ENCODE measurements at places on chromosomes 6 and 20.
A peak's percentile ranks its signal among the peaks of the same experiment; 100 is the strongest.

DNA sequence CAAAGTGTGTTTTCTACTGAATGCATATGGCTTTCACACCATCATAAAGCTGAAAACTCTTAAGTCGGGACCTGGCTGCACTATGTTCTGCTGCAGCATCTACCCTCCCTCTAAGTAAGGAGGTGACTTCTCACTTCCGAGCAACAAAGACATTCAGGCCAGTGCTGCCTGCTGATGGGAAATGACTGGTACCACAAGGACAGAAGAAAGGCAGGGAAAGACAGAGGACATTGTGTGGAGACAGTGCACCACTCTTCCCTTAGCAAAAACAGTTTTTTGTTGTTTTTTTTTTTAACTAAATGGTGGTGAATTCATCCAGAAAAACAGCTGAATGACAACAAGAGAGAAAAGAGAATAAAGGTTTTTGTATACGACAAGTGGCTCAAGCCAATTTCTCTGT, 81.5 kb downstream of the MAP7 start:
- DNase-seq = no peak

DNA sequence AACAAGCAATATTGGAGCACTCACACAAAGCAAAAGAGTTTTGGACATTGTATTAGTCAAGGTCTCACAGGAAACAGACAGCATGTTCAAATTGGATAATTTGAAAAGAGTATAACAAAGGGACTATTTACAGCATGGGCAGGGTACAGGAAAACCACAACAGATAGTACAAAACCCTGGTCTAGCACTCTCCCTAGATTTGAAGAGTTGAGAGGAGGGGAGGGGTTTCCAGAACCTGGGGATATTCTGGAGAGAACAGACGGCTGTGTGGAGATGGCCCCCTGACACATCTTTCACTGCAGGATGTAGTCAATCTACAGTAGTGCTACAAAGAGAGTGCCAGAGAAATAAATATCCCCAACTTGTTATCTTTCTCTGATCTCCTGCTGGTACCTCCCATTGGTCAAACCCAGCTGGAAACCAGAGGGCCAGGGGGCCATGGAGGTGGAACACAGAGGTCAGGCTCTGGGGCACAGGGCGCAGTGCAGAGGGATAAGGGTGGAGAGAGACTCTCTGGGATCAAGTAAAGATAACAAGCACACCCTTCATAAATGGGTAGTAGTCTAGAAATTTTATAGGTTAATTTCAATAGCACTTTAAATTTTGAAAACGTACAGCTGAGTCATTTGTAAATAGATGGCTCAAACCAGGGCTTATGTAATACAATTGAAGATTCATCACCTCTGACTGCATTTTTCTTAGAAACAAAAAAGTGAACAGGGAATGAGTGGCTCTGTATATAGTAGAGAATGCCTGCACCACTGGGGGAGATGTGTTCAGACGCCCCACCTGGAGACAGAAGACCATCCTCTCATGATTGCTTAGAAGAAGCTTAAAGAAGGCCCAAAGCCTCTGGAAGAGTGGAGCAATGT, 25.7 kb downstream of the RCAN2 start:
- peak; percentile 24 for DNase-seq

DNA sequence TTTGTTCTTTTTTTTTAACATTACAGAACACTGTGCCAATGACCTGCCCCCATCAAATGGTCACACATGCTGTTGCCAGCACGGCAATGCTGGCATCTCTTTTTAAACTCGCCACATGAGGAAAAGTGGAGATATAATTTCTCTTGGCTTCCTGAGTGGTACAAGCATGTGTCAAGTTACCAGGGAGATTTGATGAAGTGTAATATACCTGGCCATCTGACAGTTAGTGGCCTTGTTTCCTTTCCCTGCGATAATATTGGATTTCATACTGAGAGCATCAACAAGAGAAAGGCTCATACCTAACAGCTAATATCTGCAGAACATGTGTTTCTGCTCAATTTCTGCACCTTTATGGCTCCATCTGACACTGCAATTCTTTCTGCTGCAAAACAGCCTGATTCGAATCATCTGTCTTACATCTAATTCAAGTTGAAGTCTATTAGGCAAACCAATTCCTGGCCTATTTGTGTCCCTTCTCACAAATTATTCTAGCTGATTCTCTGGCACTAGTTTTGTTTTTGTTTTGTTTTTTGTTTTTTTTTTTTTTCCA, 519.5 kb downstream of the PREX1 start:
- DNase-seq = no peak

- DNase-seq = peak; percentile 44
Measured at GRCh38 chr20:38271608-38272120, 11.1 kb upstream of the KIAA1755 start.

GRCh38 chr6:75101896-75102295, 104.0 kb downstream of the COL12A1 start:
- DNase-seq = peak; percentile 55

DNA sequence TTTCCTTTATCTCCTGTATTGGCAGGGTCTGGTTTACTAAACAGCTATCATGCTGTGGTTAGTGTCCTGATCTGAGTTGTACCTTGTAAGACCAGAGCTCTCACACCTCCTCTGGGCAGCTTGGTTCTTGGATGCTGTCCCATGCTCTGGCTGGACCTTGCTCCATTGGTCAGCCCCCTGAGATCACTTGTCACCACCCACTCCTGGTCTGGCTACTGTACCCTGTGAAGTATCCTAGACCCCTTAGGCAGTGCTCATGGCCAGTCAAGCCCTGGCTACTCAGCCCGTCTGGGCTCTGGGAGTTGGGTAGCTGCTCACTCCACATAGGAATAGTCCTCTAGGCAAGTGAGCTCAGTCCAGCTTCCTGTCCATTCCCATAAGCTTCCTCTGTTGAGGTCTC, 31.1 kb downstream of the ADGRF4 start:
- DNase-seq = no peak

- peak; percentile 42 for DNase-seq
Measured at GRCh38 chr6:24788031-24788665, 10.6 kb downstream of the ARMH2 start.

DNA sequence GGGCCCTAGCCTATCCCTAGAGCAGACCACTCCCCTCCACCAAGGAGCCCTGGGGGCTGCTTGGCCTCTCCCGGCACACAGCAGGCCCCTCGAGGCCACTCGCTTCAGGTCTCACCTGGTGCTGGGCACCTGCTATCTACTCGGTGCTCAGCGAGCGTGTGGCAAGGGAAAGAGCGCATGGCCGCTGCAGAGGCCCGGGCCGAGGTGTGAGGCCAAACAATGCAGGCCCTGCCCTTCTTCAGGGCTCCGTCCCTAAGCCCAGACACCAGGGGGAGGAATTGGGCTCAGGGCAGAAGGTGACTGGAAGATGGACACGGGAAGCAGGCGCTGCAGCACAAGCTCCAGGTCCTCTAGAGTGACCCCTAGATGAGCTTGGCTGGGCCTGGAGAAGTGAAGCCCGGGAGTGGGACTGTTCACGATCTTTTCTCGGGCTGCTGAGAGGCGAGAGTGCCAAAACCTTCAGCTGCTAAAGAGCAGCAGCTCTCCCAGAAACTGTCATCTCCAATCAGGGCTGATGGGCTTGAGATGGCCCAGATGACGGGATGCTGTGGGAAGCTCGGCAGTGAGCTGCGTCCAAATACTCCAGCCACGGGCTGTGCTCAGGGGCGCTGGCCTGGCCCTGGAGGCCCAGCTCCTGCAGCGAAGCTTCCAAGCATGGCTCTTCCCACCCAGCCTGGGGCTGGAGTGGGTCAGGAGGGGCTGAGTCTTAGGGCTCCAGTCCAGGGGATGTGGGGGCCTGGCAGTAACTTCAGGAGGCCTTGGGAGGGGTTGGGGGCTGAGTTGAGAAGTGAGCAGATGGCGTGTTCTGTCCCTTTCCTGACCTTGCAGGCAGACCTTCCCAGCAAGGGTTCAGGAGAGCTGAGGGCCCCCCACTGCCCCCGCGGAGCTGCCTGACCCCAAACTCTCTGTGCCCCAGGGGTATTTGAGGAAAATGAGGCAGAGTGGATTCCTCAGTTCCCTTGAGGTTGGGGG, 43.7 kb downstream of the APCDD1L start:
- DNase-seq = peak; percentile 90

DNA sequence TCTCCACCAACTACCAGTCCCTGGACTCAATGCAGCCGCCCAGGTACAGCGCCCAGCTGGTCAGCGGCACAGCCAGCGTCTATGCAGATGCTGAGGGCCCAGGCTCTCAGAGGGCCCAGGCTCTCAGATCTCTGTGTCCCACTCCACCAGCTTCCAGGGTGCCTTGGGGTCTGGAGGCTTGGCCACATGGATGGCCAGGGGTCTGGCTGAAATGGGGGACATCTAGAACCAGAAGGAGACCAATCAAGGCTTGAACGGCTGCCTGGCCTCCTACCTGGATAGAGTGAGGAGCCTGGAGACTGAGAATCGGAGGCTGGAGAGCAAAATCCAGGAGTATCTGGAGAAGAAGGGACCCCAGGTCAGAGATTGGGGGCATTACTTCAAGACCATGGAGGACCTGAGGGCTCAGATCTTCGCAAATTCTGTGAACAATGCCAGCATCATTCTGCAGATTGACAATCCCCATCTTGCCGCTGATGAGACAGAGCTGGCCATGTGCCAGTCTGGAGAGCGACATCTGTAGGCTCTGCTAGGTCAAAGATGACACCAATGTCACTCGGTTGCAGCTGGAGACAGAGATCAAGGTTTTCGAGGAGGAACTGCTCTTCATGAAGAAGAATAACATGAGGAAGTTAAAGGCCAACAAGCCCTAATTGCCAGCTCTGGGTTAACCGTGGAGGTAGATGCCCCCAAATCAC, 44.1 kb upstream of the GRM4 start:
- no peak for DNase-seq

- no peak for DNase-seq
Measured at GRCh38 chr20:44962483-44962882, 2.3 kb upstream of the TOMM34 start.

GRCh38 chr20:23971310-23971709, 17.3 kb downstream of the GGTLC1 start:
- DNase-seq = no peak

DNA sequence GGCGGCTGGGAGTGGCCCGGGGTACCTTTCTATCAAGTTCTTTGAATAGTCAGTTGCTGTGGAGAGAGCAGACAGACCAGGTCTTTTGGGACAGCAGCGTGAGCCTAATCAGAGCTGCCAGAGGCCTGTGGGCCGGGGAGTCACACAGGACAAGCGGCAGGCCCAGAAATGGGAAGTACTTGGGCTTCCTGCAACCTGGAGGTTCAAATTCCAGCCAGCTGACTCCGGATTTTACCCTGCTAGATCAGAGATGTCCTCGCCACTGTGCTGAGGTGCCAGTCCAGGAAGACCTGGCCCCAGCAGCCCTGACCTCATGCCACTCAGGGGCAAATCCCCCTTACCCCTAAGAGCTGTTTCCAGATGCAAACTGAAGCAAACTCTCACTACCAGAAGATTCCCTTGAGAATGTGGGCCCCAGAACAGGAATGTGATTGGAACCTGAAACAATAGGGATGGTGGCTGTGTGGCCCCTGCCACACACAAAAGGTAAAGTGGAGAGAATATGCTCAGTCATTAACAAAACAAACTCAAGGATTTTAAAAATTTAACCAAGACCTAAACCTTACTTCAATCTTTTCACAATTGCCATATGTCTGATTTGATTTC, 9.7 kb downstream of the BEND3 start:
- DNase-seq = no peak

DNA sequence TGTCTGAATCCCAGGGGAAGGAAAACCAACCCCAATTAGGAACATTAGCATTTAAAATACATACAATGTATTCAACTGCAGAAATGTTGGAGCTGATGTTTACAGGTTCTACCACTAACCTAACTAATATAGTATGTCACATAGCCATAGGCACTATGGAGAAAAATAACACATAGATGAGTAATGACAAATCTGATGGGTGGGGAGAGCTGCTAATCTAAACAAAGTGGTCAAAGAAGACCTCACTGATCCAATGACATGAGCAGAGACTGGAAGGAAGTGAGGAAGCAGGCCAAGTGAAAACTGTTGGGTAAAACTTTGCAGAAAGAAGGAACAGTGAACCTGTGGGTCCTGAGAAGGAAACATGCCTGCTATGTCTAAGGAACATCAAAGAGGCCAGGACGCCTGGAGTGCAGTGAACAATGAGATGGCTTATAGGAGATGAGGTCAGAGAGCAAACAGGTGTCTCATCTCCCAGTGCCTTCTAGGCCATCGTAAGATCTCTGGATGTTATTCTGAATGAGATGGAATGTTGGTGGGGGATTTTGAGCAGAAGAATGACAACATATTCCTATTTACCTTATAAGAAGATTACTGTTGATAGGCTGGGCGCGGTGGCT, 135.7 kb downstream of the ALDH8A1 start:
- peak; percentile 42 for DNase-seq

- no peak for DNase-seq
Measured at GRCh38 chr6:133368664-133369063, 127.5 kb downstream of the EYA4 start.

DNA sequence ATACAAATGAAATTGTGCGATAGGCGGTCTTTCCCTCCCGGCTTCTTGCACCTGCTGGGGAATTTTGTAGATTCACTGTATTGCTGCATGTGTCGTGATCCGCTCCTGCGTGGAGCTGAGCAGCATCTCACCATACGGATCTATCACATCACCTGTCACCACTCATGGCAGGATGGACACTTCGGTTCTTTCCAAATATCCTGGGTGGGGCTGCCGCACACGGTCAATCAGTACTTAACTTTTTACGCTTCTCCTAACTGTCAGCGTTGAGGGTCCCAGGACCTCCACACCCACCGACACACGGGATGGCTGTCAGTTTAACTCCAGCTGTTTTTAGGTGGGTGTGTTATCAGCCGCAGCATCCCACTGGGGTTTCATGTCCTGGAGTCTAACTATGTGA, 19.2 kb downstream of the TAF4 start:
- DNase-seq = no peak

GRCh38 chr6:52839124-52840055, 1.2 kb downstream of the GSTA5 start:
- peak; percentile 59 for DNase-seq

DNA sequence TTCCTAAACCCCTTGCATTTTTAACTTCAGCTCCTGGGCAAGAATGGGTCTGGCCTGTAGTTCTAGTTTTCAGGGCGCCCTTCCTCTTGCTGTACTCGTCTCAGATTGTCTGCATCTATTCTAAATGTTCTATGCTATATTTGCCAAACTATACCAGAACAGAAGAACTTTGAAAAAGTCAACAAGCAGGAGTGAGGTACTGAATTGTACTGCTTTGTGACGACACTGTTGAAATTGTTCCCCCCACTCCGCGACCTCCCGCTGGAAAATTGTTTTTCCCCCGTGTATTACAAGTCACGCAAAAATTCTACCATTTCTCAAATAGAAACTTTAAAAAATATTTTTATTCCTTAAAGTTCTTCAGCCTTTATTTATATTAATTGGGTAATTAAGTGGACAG, 73.9 kb downstream of the CBFA2T2 start:
- DNase-seq = no peak

- DNase-seq = peak; percentile 57
Measured at GRCh38 chr6:27238010-27238983, 9.2 kb upstream of the PRSS16 start.

DNA sequence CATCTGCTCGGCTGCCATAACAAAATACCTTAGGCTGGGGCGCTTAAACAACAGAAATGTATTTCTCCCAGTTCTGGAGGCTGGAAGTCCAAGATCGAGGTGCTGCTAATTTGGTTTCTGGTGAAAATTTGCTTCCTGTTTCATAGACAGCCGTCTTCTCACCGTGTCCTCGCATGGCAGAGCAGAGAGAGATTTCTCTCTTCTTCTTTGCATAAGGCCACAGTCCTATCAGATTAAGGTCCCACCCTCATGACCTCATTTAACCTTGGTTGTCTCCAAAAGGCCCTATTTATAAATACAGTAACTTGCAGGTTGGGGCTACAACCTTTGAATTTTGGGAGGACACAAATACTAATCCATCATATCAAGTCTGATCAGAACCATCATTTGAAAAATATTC, 544.3 kb downstream of the KIF16B start:
- no peak for DNase-seq

GRCh38 chr20:54105653-54106052, 35.3 kb upstream of the BCAS1 start:
- no peak for DNase-seq
